ENCODE measurements at places on chromosomes 16 and 17.

DNA sequence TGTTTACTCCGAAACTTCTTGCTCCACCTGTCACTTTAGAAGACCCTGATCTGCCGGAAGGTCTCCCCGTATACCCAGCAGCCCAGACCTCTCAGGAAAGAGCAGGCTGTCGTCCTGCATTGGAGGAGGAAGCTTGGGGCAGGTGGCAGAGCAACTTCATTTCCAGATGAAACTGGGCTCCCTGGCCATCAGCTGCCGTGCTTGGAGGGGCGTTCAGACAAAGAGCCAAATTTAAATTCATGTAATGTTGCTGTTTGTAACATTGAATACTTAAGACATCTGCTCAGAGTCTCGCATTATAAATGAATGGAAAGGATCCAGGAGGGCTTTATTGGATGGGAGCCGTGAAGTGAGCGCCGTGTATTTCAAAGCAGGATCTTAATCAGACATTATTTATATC lies 628.5 kb downstream of the MAF start:
- no peak for DNase-seq

DNA sequence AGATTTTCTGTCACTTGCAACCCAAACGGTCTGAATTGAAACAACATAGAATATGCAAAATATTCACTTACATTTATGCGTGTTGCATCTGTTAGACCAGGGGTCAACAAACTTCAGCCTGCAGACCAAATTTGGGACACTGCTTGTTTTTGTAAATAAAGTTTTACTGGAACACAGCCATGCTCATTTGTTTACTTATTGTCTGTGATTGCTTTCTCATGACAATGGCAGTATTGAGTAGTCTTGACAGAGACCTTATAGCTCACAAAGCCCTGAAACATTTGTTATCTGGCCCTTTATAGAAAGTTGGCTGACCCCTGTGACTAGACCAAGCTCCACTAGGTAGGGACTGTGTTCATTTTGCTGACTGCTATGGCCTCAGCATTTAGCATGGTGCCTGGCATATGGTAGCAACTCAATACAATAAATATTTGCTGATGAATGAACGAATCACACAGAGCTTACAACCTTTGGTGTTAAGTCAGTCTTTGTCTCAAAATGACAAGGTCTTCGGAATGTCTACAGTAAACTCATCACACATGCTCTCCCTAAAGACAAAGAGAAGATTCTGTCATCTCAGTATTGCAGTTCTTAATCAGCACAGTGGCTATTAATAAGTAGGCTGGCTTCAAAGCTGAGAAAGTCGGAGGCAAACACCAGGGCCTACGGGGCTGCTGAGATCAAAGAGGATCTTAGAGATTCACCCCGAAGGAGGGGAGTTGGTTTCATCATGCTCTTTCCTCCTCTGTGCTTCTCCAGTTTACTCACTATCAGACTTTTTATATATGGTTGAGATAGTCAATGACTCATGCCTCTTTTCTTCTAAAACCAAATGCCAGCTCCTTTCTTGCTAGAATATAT lies 95.2 kb upstream of the AXIN2 start:
- no peak for DNase-seq

DNA sequence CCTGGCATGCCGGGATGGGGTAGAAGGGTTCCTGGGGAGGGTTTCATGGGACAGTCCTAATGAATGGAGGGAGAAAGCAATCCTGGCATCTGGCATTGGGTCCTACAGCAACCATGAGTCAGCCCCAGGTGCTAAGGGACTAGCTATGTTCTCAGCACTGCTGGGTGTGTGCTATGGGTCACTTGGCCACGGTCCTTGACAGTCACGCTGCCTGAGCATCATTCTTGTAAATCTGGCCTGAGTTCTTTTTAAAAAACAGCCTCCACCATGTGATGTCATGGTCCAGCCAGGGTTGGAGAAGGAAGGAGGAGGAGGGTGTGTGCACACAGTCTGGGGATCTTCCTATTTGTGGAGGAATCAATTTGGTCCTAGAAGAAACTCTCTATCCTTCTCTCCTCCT lies 6.2 kb upstream of the RAMP2 start:
- DNase-seq, result peak; percentile 47

GRCh38 chr16:70713342-70713741 lies 27.5 kb upstream of the MTSS2 start:
- DNase-seq, result no peak

DNA sequence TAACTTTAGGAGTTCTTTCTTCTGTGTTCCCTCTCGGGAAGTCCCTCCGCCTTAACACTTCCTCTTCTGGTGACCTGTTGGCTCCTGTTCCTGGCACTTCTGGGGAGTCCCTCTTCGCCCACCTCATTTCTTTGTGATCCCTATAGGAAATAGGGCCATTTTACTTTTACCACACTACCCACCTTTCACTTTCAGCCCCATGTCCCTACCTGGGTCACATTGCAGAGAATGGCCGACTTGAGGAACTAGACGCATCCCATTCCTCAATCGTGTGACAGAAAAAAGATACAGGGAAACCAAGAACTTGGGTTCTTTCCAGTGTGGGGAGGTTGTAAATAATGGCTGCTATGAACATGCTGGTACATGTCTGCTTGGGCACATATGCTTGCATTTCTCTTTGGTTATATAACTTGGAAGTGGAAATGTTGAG lies 6.6 kb downstream of the IL21R start:
- no peak for DNase-seq

Data from left hindlimb (tissue), 1 donor.